Cerebellar cortex (tissue), 1 donor: ENCODE measurements at places on chromosomes 1 and 21.
A peak's percentile ranks its signal among the peaks of the same experiment; 100 is the strongest.

GRCh38 chr1:165014753-165015152, 341.8 kb downstream of the LMX1A start:
- DNase-seq = no peak

DNA sequence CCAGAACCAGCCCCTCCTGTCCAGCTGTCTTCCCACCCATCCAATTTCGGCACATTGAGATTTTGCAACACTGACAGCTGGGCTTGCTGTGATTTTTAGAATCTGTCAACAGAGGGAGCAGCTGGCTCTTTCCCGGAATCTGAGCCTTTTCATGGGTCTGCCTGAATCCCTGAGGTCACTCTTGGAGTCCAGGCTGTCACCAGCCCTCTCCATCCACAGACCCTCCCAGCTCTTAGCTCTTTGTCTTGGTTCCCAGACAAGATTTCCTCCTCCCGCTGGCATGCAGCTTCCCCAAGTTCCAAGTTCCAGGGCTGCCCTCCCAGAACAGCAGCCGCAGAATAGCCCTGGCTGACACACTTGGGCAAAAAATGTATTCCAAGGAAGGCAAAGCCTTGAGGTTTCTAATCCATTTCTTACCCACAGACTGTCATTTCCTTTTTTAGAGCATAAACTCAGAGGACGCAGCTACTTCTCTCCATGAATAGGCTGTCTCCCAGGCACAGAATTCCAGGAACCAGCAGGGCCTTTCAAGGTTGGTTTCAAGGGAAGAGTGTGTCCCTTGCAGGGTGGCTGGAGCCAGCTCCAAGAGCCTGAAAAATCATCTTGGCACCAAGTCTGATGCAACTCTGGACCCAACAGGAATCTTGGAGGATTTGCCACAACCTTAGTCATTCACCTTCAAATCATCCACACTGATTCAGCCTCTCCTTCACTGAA, 7.1 kb upstream of the TMEM61 start:
- peak; percentile 64 for DNase-seq

- no peak for DNase-seq
Observed at GRCh38 chr1:4463631-4464030, 190.8 kb upstream of the AJAP1 start.

DNA sequence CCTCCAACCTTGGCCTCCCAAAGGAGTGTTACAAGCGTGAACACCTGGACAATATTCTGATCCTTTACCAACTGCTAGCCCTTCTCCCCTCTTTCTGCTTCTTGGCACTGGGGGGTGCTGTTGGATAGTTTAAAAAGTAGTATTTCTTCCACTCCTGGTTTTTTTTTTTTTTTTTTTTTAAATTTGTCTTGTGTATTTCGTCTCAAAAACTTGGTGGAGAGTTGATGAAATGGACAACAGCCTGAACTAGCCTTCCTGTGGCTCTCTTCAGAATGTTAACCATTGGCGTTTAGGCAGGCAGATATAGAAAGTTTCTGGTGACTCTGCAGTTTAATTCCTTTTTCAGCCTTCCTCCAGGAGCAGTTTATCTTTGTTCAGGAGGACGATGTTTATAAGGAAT, 69.7 kb upstream of the USP24 start:
- DNase-seq = peak; percentile 62

DNA sequence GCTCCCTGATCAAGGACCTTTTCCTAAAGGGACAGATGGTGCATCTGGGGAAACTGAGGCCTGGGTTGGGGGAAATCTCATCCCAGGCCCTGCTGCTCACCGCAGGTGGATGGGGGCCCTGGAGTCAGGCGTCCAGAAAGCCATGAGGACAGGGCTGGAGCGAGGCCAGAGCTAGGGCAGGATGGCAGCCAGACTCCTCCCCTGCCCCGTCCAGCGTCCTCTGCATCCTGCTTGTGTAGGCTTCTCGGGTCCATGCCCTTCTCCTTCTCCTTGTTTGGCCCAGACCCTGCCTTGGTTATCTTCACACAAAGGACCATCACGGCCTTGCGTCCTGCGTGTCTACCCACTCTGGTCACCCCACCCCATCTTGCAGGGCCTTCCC, 43.0 kb downstream of the TRIM11 start:
- DNase-seq = no peak

- no peak for DNase-seq
Observed at GRCh38 chr1:204409836-204410687, 1.6 kb downstream of the PPP1R15B start.
